Activated CD8-positive, alpha-beta memory T cell treated with anti-CD3 and anti-CD28 coated beads for 4 hours (primary cell): ENCODE measurements at places on chromosomes 6 and 20.

DNA sequence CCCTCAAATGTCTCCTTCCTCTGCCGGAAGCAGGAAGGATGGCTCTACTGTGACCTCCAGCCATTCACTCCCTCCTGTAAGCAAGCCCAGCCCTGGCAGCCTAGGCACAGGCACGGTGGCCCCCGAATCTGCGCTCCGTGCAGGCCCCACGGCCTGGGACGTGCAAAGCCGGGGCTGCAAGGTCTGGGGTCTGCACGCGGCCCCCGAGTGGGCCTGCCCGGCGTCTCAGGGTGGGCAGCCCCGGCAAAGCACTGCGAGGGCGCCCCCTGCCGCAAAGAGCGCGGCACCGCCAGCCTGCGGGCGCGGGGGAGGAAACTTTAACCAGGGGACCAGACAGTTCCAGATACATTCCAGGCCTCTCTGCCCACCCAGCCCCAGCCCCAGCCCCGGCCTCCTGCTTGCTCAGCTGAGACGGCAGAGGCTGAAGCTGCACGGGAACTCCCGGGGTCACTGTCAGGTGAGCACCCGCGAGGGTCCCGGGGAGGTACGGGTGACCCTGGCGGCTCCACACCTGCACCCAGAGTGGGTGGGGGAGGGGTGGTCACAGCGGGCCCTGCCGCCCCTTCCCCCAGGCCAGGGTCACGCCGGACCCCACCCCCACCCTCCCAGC, 98.8 kb downstream of the ASXL1 start:
- no peak for DNase-seq

DNA sequence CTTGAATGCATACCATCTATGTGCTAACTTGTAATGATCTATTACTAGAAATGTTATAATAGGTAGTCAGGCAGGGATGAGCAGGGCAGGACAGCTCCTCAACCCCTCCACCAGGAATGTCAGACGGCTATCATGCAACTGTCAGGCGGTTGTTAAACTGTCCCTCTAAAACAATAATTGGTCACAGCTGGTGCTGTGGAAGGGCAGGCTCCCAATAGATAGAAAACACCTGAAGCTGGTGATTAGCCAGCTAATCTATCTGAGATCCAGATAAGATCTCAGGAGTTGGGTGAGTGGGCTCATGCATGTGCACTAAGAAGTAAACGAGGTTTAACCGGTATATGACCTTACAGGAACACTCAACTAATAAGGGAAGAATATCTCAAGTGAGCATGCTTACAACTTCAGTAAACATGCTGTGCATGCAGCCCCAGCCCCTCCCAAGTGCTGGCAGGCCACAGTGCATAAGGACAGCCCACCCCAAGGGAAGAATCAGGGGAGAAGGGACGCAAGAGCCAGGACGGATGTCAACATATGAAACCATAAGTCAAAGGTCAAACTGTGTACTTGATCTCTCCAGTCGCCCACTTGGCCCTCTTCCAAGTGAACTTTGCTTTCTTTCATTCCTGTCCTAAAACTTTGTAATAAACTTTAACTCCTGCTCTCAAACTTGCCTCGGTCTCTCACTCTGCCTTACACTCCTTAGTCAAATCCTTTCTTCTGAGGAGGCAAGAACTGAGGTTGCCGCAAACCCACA, 566.2 kb upstream of the NRSN1 start:
- DNase-seq, result no peak

DNA sequence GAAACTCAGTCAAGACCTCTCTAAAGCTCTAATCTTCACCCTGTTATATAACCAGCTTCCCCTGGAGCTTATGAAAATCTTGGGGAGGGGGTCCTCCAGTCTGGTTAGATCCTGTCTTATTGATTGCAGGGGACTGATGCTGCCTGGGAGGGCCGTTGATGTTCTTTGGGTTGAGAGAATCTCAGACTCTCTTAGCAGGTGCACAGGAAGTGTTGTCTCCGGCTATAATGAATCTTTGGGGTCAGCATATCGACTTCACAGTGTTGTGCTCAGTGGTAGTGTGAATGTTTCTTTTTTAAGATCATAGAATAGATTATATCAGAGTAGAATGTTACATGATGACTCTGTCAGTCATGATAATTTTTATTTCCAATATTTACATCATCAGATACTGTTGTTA, 2.8 kb upstream of the ECI2 start:
- DNase-seq, result no peak

- DNase-seq, result no peak
Observed at GRCh38 chr6:106253172-106253571, 72.4 kb downstream of the ATG5 start.

GRCh38 chr6:32113386-32114352, 4.5 kb upstream of the TNXB start:
- no peak for DNase-seq

DNA sequence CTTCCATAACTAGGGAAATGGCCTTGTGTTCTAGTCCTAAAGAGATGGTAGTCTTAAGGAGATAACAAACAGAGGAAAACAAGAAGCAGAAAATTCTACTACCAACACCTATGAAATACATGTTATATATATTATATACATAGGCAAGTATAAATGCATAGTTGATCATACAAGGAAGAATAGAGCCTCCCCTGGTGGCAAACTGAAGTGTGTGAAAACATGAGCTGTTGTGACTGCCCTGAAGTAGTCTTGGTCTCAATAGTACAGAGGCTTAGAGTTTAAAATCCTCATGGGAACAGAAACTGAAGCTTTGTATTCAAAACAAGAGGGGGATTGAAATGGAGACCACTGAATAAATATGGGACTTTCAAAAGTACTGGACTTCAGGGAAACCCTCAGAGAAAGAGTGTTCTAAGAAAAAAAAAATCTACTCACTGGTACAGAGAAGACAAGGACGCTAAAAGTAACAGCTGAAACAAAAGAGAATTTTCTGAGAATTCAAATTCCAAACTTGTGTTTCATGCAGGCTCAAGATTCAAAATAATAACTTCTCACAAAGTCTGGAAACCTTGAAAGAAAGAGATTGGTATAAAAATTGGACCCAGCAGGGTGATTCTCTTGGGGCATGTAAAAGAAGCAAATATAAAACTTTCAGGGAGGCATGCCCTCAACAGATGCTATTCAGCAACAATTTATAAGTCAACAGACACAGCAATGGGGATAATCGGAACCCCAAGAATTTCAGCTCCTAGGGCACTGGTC, 59.7 kb upstream of the SAMD3 start:
- no peak for DNase-seq

GRCh38 chr20:2080532-2081224, 20.9 kb upstream of the STK35 start:
- no peak for DNase-seq

DNA sequence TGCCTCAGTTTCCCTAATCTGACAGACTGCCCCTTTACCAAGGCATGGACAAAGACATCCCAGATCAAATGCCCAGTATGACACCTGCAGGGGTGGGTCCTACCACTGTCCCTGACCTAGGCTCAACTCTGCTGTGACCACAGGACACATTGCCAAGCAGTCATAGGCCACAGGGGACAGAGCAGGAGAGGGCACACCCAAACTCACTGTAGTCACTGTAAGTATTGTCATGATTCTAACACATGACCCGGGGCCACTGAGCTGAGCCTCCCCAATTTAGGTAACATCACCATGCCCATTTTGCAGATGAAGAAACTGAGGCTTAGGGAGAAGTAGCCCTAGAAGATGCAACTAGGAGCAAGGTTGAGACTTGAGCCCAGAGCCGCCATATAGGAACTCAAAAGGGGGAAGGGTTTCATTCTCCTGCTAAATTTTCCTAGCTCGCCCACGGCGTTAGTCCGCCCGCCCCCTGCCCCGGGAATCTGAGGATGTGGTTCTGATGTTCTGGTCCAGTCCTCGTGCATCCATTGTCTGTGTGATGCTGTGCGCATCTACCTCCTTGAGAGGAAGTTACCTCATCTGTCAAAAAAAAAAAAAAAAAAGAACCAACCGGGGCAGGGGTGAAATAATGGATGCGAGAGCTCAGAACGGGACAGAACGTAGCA, 44.8 kb downstream of the PMEPA1 start:
- DNase-seq, result no peak

DNA sequence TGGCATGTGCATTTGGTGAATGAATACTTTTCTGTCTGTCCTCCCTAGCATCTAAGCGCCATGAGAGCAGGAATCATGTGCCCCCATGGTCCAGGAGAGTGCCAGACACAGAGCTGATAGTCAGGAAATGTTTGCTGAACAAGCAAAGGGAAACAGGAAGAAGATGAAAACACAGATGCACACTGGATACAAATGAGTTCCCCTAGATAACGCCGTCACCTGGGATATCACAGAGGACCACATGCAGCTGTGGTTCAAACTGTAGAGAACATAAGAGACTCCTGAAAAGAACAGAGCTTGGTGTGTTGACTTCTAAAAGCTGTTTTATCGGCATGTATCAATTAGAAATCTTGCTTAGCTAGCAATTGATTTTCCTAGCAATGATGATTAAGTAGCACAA, 293.7 kb downstream of the BTBD3 start:
- no peak for DNase-seq

DNA sequence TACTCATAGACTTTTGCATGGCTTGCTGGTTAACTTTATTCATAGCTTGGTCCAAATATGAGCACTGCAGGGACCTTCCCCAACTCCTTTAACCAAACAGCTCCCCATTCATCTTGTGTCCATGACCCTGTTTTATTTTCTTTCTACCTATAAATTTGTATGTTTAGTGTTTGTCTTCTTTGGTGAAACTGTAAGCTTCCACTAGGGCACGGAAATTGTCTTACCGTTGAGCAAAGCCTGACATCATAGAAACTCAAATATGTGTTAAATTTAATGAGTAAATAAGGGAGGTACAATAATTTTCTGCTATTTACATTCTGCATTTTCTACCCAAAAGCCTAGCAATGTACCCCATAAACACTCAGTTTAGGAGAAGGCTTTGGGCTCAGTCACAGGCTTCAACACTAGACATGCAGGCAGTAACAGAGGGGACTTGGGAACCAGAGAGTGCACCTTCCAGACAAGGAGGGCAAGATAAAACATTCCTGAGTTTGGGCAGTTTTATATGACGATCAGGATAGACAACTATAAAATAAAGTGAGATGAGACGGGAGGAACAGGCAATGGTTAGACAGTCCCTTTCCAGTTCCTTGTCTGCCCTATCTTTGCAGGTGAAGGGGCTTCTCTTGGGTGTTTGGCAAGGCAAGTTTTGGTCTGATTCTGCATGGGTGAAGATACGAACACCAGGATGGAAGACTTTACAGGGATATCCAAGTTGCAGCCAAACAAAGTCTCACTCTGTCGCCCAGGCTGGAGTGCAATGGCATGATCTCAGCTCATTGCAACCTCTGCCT, 46.2 kb upstream of the ZNF217 start:
- no peak for DNase-seq

- DNase-seq, result no peak
Observed at GRCh38 chr6:90703336-90703735, 116.5 kb upstream of the MAP3K7 start.

DNA sequence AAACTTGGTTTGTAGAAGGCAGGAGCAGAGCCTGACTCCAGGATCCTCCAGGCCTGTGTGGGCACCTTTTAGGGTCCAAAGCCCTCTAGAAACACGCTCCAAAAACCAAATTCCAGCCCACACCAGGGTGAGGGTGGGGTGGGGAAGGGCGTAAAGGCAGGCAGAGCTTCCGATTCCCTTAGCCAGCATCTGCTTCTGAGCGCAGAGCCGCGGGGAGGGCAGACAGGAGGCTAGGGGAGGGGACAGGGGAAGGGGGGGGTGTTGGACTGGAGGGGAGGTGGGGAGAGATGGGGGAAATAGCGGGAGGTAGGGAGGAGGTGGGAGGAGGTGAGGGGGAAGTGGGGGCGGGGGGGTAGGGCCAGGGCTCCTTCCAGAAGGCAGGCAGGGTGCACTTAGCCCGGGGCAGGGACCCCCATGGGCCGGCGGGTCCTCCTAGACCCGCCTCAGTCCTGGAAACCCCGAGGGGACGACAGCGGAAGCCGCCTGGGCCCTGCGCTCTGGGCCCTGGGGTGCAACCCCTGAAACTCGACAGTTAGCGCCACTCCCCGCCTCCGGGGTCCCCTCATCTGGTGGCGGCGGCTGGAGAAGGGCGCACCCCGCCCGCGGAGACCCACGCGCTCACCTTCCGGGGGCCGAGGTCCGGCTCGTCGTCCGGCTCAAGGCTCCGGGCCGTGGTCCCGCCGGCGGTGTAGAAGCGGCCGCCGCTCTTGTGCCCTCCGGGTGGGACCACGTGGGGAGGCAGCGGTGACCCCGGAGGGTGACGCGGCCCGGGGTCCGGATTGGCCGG, 22.0 kb upstream of the FRMD1 start:
- DNase-seq, result no peak

GRCh38 chr6:56766806-56767178, 124.1 kb upstream of the DST start:
- no peak for DNase-seq

GRCh38 chr20:49938173-49939163, 2.3 kb downstream of the RNF114 start:
- no peak for DNase-seq

- no peak for DNase-seq
Observed at GRCh38 chr6:106939848-106940247, 34.7 kb downstream of the CD24 start.

GRCh38 chr6:15500901-15501825, 161.7 kb downstream of the DTNBP1 start:
- no peak for DNase-seq

DNA sequence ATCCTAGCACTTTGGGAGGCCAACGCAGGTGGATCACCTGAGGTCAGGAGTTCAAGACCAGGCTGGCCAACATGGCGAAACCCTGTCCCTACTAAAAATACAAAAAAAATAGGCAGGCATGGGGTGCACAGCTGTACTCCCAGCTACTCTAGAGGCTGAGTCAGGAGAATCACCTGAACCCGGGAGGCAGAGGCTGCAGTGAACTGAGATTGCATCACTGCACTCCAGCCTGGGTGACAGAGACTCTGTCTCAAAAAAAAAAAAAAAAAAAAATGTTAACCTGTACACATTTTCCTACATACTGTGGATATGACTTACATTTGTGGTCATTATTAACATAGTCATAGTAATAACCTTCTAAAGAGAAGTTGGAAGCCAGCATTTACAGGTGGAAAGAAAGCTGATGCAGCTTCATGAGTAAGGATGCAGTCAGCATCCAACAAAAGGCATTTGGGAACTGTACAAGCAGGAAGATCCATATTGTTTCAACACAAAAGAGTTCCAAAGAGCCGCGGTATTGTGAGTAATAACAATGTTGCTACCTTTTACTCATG, 186.2 kb downstream of the GPX5 start:
- no peak for DNase-seq

DNA sequence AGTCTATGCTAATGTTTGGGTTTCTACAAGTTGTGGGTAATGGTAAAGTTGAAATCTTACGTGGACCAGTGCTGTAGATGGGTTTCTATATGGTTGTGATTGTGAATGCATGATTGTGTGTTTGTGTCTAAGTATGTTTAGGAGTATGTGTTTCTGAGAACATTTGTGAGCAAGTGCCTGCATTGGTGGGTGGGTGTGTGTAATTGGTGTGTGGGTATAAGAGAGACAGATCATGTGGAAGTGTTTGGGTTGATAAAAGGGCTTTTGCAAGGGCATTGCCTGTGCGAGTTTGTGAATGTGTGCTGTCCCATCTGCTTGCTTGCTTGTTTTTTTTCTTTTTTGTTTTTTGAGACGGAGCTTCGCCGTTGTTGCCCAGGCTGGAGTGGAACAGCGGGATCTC, 25.8 kb upstream of the ID1 start:
- DNase-seq, result no peak

GRCh38 chr6:4364172-4364571, 228.8 kb upstream of the ECI2 start:
- no peak for DNase-seq
